Peyer's patch (tissue), 4 donors: ENCODE measurements at places on chromosomes 13 and 19. TPM values are rescaled to one million over a fixed set of nuclear protein-coding genes. Genes with fewer than 3 reads are reported as not detected.

DNA sequence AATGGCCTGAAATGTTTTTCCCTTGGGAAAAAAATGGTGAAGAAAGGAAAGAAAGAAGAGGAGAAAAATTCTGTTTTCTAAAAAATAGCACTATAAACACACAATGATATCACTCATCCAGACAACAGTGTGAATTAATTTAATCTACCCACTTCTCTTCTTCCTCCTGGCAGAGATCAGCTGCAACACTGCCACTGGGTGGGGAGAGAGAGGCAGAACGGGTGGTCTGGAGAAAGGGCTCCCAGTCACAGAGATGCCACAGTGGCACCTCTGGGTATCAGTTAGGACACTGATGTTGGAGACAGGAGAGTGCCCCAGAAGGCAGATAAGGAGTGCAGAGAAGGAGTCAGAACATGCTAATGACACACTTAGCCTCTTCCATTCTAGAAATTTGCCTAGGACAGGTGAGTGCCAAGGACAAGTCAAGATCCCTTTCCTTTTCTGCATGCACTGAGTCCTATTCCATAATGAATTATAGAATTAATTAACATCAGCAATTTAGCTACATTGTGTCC, 168.6 kb downstream of the SUCLA2 start:
- no peak for DNase-seq

DNA sequence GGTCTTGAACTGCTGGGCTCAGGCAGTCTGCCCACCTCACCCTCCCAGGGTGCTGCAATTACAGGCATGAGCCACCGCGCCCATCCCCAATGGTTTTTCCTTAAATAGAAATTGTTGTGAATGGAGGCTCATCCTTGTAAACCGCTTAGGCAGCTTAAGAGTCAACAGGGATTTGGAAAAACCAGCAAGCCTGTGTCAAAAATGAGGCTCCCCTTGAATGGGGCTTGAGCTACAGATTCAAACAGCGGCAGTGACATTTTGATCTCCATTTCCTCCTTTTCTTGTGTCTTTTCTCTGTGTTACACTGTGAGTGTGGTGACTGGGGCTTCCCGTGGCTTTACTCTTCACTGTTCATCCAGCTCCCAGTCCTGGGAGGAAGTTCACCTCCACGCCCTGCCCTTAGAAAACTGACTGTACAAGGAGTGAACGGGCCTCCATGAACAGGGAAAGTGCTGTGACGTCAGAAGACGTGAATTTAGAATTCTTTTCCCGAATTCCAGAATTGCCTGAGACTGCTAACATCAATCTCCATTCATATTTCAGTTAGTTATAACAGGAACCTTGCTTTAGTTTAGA, 15.3 kb upstream of the RAB8A start:
- no peak for DNase-seq

HSPBP1 gene
- 20.7 TPM for total RNA-seq

DNA sequence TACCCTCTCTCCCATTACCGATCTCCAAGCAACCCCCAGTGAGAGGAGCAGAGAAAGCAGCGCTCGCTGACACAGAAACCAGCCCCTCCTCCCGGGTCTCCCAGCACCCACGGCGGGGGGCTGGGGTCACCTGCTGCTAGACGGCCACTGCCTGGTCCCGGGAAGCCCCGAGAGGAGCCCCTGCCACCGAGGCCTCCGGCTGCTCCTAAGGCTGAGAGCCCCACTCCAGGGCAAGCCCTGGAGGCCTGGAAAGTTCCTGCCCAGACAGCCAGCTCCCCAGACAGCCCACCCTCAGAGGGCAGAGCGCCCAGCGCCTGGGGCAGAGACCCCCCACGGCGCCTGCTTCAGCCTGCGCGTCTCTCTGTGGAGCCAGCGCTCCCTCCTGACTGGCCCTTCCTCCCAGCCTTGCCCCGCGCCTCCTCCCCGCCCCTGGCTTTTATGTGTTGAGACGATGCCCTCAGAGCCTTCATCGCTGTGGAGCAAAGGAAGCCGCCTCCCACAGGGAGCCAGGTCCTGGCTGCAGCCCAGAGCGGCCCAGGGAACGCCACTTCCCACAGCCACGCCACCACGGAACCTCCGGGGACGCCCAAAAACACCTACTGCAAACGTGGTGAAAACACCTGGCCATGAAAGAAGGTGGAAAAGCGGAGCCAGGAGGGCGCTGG, 51.1 kb downstream of the MLLT1 start:
- no peak for DNase-seq

DNA sequence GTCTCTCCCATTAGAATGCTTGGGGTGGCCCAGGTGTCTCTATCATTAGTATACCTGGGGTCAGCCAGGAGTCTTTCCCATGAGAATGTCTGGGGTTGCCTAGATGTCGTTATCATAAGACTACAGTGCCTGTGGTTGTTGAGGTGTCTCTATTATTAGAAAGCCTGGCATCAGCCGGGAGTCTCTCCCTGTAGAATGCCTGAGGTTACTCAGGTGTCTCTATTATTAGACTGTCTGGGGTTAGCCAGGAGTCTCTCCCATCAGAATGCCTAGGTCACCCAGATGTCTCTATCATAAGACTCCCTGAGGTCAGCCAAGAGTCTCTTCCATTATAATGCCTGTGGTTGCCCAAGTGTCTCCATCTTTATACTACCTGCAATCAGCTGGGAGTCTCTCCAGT, 1541.1 kb downstream of the UQCRFS1 start:
- no peak for DNase-seq

DNA sequence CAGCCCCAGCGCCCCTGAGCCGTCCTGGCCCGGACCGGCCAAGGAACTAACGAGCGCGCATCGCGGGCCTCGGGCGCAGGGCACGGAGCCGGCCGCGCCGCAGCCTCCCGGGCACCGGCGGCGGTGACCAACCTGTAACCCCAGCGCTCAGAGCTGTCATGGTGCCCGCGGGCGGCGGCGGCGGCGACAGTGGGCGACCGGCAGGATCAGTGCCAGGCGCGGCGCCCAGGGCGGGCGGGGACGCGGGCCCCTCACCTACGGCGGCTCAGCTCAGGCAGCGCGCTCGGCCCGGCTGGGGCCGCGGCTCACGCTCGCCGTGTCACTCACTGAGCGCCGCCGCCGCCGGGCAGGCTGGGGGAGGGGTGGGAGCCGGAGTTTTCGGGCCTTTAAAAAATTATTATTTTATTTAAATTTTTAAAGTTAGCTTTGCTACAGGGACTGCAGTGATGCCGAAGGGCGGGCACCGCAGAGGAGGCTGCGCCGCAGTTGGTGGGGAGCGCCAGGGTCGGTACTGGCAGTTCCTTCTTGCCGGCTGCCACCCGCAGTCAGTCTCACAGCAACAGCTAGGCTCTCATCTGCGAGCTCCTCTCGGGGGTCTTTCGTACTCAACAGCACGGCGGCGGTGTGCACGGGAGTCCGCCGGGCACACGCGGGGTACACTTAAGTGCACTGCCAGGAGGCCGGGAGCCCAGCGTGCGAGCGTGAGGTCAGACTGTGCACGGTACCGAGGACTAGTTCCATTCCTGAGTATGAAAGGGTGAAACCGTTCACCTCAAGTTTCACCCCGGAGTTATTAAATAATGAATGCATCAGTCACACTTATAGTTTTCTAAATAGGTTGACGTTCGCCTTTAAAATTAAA, at the start of gene NALCN:
NALCN (minus strand) TSS at position 328 of the 862 bp plus-strand sequence. CDS start 17,382 bp downstream, outside the sequence.
- no peak for DNase-seq
